ENCODE measurements at places on chromosomes 3 and 15. TPM values are rescaled to one million over a fixed set of nuclear protein-coding genes. Genes with fewer than 3 reads are reported as not detected.

Gene BBS4
- total RNA-seq, result 17.1 TPM

Gene SENP2
- 31.4 TPM for total RNA-seq

Gene IMPG2
- 0.62 TPM for total RNA-seq

Gene C3orf62
- 10.9 TPM for total RNA-seq

Gene IL5RA
- 0.48 TPM for total RNA-seq

Gene POC1A
- 22.4 TPM for total RNA-seq

Gene PPP1R2
- 93.6 TPM for total RNA-seq

Gene TUSC7
- total RNA-seq, result not detected

Gene BNC1
- not detected for total RNA-seq

Gene PDZRN3
- not detected for total RNA-seq

Gene NRG4
- not detected for total RNA-seq
